ENCODE measurements at places on chromosomes 4 and X.

- DNase-seq, result no peak
Observed at GRCh38 chr4:61853041-61853440, 652.9 kb downstream of the ADGRL3 start.

GRCh38 chrX:455673-456072, 69.0 kb upstream of the PPP2R3B start:
- no peak for DNase-seq

- no peak for DNase-seq
Observed at GRCh38 chr4:24657768-24658617, 73.6 kb upstream of the DHX15 start.

GRCh38 chr4:37758226-37758625, 68.3 kb upstream of the PGM2 start:
- no peak for DNase-seq

DNA sequence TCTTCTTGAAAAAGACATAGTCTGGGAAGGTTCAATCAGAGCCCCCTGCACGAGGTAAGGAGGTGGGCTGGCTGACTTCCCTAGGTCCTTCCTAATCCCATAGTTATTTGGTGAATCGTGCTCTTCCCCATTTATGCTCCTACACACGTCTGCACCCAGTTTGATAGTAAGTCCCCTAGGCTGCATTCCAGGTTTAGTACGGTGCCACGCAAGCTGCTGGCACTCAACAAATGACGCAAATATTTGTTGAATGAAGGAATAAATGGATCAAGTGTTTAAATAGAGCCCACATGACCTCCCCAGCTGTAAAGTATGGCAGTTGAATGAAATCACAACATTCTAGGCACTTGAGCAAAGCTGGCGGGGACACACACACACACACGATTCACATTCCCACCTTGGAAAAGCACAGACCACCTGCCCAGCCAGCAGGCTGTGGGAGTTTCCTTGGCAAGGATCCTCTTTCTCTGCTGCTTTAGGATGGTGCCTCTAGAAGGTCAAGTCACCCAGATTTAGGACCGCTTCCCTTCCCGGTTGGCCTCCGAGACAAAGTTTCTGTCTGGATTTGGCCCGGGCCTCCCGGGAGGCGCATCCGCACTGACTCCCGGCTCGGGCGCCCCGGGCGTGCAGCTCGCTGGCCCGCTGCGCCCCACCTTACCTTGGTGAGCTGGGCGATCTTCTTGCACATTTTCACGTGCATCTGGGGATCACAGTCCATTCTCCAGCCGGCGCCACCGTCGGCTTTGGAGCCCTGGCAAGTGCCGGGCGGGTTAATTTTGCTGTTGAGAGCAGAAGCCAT, 721 bp downstream of the FAM184B start:
- no peak for DNase-seq

- DNase-seq, result no peak
Observed at GRCh38 chr4:24260923-24261564, 323.3 kb downstream of the DHX15 start.

DNA sequence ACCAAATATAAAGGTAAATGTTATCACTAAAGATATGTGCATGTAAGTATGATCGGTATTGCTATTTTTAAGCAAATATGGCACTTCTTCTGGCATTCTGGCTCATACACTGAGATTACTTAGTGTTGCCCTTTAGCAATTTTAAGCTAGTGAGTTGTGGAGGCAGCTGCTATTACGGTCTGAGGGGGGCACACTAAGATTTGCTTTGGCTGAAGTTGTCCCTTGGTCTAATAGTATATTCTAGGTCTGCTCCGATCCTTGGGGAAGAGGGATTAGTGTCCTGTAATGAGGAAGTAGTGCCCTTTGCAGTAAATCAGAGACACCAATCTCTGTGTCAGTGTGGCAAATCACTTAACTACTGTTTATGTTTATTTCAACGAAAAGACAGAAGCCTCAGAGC, 196.5 kb upstream of the FTHL17 start:
- no peak for DNase-seq

GRCh38 chr4:94519019-94519418, 67.3 kb downstream of the PDLIM5 start:
- no peak for DNase-seq

DNA sequence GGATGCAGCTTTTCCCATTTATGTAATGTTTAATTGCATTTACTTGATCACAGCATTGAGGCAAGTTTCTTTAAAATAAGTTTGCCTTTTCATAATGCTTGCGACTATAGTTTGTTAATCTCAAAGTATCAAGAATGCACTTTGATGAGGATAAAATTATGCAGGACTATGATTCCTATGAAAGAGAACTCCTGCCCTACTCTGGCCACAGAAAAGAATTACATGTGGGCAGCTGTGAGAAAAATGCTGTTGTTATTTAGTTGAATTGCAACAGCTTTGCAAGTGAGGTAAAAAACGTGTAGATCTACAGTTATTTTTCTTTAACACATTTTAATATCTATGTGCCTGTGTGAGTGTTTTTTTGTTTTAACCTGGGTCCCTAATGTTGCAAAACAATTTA, 12.5 kb upstream of the OSTC start:
- no peak for DNase-seq
